OCI-LY7 (cell line): ENCODE measurements at places on chromosomes 2 and 18.
A peak's percentile ranks its signal among the peaks of the same experiment; 100 is the strongest.

- DNase-seq = no peak
Observed at GRCh38 chr2:215452725-215453124, 16.9 kb upstream of the FN1 start.

GRCh38 chr2:36453652-36454051, 98.1 kb downstream of the CRIM1 start:
- no peak for DNase-seq

GRCh38 chr2:98847853-98848252, 88.2 kb downstream of the CRACDL start:
- no peak for DNase-seq

DNA sequence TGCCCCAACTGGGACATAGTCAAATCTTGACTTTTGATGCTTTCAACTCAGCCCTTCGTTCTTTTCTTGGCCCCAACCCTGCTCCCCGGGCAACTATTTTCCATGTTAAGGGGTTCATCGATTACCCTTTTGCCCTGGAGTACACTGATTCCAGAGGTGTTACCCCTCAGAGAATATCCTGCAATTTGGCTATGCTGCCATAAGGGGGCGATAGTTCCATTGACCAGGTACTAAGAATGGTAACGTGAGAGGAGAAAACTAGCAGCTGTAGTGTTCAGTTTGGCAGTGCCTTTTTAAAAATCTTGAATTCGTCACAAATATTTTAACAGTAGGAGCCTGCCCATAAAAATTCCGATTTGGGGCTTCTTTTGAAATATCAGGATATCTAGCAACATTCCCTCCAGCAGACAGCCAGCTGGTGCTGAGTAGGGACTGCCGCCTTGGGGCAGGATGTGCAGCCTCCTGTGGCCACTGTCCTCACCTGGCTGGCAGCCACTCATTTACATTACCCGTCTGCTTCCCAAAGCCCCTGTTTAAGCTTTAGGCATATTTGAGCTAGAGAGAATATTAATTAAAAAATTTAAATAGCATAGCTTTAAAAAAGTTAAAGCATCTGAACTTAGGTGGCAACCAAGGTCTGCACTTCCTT, 146.3 kb upstream of the SKOR2 start:
- DNase-seq = peak; percentile 16

DNA sequence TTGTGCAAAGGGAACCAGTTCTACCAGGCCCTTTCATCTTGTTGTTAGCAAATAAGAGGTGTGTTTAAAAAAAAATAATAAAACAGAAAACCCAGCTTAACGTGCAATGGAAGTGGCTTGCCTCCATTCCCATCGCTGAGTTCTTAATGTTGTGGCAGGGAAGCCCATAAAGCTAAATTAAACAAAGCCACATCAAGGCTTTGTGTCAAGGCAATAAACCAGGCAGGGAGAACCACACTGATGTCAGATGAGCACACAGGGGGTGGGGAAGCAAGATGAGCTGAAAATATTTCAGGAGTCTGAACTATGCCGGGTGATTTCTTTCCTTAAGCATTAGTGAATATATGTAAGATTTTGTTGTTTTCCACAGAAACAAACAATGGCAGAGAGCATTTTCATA, 73.5 kb downstream of the PHLPP1 start:
- no peak for DNase-seq
